EH (cell line): ENCODE measurements at places on chromosomes 6 and 20.

DNA sequence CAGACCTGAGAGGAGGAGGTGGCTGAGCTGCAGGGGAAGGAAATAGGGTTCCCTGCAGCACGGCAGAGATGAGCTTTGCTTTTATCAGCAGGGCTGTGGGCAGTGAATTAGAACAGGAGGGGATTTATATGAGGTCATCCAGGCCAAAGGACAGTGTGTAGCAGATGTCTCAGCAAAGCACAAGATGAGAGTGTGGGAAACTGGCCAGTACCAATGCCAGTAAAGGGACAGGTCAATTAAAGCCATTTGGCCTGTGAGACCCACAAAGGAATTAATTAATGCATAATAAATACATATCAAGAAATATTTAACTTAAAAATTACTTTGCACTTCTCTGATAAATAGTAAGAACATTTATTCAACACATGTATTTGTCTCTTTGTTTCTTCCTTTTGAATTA, at the start of gene DEFB119:
Gene DEFB119, minus strand, starts transcription at position 101 of the 400 bp plus-strand sequence. CDS start 107 bp downstream, outside the sequence.
- DNase-seq: no peak

- DNase-seq: no peak
These were observed 7.2 kb downstream of the CCR6 start for GRCh38 chr6:167130008-167130677.

GRCh38 chr6:97240222-97240621, 42.8 kb downstream of the MMS22L start:
- DNase-seq: peak; percentile 76

DNA sequence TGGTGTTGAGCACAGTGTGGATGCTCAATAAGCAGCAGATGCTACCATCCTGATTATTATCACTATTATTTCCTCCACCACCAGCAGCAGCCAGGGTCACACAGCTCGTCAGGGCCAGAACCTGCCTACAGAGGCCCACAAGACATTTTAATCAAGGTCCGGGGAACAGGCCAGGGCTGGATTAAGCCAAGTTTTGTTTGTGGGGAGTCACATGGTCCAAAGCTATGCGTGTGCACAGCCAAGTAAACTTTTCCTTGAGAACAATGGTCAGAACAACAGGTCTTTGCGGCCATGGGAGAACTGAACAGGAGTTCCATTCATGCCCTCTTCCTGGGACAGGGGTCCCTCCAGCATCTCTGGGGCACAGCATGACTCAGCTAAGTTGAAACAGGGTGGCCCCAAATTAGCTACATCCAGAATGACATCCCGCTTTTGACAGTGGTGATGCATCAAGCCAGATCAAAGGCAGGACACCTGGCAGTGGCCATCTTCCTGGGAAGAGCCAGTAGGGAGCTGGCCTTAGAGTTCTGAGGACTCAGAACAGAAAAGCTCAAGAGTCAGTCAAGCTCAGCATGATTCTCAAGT, 11.7 kb downstream of the SNTA1 start:
- DNase-seq: no peak

DNA sequence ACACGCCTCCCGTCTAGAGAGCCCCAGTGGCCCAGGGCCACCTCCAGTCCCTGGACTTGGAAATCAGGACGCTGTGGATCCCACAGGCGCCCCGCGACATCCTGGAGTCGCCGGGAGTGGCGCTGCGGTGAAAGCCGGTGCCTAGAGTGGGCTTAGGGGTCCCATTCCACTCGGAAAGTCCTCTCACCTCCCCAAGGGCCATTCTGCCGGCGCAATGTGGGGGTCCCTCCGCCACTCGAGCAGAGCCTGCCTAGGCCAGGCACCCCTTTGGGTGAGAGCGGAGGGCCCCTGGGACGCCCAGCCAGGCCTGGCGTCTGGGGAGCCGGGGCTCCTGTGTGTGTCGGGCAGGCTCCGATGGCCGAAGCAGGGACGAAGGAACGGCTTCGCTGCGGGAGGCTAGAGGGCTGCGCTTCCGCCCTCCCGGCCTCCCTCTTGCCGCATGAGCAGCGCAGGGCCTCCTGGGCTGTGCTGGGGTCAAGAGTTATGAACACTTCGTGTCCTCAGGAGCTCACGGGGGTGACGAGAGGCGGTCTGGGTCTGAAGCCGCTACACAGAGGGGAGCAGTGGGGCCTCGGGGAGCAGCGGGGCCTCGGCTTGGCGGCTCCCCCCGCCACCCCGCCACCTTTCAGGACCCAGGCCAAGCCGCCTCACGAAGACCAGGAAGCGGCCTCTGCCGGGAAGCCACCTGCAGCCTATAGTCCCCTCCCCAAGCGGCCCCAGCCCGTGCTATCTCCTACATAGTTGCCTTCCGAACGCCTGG, 13.6 kb downstream of the POU3F2 start:
- DNase-seq: peak; percentile 14

DNA sequence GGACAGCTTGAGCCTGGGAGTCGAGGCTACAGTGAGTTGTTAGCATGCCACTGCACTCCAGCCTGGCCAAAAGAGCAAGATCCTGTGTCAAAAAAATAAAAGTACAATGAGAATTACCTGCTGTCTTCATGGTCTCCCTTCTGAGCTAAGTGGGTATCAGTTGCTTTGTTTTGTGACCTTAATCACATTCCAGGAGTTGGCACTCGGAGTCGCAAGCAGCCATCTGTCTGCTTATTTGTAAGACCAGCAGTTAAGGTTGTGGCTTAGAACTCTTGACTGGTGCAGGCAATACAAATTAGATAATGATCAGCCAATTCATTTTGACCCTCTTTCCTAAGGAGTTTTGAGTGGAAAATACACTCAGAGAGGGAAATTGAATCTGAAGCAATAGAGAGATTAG, 114.0 kb downstream of the MYO6 start:
- DNase-seq: no peak

- DNase-seq: no peak
These were observed 170.9 kb downstream of the ARHGAP18 start for GRCh38 chr6:129539032-129539431.

- DNase-seq: no peak
These were observed 23.0 kb downstream of the BCKDHB start for GRCh38 chr6:80129485-80129884.

DNA sequence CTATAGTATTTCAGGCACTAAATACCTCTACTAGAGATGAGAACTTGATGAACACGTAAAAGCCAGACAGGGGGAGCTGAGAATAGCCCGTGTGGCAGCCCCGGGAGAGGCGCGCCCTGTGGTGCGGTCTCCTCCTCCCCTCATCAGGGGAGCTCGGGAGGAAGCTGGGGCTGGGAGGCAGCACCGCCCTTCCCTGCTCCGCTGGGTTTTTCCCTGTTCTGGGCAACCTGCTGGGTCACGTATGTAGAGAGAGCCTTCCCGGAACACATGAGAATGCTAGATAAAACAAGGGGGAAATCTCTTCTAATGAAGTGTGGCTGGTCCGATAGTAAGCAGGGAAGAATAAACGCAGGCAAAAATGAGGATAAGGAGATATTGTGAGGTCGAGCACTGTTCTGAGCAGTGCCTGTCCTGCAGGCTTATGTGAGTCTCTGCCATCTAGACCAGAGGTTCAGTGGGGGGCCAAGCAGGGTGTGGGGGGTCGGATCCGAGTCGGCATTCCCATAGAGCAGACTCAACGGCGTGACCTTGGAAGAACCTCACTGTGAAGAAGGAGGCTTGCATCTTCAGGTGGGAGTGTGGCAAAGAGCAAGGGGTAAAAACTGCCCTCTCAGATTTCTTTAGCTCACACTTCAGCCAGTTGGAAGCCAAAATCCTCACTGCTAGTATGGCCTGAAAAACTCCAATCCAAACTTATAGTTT, 13.4 kb upstream of the RPS6KA2 start:
- DNase-seq: no peak

GRCh38 chr20:16953858-16954257, 205.7 kb downstream of the OTOR start:
- no peak for DNase-seq

DNA sequence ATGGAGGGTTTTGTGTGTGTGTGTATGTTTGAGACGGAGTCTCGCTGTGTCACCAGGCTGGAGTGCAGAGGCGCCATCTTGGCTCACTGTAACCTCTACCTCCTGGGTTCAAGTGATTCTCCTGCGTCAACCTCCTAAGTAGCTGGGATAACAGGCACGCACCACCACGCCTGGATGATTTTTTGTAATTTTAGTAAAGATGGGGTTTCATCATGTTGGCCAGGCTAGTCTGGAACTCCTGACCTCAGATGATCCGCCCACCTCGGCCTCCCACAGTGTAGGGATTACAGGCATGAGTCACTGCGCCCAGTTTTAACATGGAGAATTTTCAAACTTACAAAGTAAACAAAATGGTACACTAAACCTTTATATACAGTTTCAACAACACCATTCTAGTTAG, 22.8 kb downstream of the AMD1 start:
- no peak for DNase-seq

GRCh38 chr20:53154540-53154939, 182.4 kb downstream of the TSHZ2 start:
- DNase-seq: no peak

- no peak for DNase-seq
These were observed 29.9 kb downstream of the EZR start for GRCh38 chr6:158789115-158789917.

GRCh38 chr20:50304923-50305635, 114.4 kb downstream of the CEBPB start:
- peak; percentile 98 for DNase-seq

DNA sequence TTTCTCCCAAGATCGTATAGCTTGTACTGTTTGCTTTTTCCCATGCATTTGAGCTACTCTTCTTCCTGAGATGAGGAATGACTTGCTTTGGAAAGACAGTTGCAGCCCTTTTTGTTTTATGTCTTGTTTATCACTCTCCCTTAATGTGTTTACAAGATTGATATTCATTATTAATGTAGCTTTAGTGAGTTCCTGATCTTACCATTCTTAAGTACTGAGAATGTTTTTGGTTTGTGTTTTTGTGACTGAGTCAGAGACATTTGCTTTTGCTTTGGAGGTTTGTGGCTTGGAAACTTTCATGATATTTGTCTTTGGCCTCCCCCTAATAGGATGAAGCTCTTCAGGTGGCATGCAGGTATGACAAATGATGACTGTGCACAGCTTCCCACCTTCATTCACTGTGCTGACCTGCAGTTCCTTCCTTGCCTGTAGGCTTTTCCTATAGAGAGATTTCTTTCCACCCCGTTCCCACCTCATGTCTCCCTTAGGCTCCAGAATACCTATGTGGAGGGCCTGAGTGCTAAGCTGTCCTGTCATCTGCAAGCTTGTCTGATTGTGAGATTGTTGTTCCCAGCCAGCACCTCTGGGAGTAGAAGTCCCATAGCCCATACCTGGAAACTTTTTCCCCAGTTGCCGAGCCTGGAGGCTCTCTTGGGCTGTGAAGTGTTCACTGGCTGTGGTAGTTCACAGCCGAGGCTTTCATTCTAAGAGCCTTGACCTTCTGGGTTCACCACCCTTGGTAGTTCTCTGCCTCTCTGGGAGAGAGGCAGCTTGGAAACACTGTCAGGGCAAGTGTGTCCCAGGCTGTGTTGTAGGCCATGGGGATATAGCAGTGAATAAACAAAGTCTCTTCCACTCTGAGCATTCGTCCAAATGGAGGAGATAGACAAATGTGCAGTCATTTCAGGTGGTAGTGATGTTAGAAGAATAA, 27.1 kb downstream of the CDS2 start:
- peak; percentile 12 for DNase-seq

DNA sequence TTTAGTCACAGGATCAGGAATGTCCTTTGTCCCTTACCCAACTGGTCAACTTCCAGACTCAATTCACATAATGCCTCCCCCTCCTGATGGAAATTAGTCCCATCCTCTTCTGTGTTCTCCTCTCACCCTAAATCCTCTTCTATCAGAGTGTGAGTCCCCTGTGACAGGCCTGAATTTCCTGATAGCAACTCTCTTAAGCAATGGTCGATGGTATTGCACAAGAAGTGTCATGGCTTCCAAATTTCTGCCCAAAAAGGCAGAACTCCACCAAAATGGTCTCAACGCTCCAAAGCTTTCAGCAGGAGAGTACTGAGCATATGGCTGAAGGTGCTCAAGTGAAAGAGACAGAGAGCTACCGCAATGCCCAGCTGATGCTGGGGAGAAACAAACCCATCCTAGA, 2.4 kb downstream of the PREP start:
- DNase-seq: no peak

DNA sequence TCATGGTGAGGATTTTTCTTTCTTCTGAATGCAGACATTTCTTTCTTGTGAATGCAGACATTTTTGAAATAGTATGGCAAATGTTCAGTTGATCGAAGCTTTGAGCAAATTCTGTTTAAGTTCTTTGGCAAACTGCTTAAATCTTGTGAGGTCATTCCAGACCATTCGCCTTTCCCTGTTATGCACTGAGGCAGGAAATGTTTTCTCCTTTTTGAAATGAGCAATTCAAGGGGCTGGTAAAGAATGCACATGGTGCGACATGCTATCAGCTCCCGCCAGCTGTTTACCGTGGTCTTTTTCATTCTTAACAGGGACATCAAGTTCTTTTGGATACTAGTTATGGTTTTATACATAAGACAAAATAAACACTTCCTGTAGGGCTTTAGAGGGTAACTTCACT, 112.0 kb upstream of the CCN2 start:
- peak; percentile 77 for DNase-seq

GRCh38 chr6:56766806-56767178, 124.1 kb upstream of the DST start:
- DNase-seq: peak; percentile 83

DNA sequence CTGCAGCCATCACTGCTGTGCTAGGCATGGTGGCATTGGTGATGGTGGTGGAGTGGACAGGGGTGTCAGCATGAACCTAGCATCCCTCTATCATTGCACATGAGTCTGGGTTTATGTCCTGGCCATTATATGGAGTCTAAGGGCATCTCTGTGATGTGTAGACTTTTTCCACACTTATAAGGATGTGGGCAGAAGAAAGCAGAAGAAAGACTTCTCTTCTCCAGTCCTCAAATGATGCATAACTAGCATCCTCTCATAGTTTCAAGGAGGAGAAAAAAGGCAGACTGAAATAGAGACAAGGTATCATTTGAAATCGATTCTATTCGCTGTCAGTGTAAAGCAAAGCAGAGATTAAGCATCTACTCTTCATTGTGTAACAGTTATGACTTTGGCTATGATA, 140.0 kb upstream of the ATXN1 start:
- DNase-seq: no peak

GRCh38 chr6:144185133-144185836, 35.0 kb downstream of the STX11 start:
- peak; percentile 49 for DNase-seq

DNA sequence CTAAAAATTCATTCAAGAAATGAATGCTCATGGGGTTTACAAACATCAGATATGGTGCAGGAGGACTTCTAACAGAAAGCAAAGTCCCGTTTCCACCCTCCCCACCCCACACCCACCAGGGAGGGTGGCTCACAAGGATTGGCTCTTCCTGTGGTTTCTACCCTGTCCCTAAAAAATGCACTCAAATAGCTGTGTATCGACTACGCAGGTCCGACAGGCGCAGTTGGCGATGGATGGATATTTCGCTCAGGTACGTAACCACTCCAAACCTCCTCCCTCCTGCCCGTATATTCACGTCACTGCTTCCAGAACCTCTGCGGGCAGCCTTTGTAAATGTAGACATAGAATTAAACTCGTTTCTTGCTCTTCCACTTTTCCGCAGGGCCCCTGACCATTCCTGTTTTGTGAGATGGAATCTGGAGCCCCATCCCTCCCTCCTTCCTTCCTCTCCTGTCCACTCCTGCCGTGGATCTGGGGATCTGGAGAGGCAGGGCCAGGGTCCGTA, 264.3 kb downstream of the BMP7 start:
- DNase-seq: no peak

GRCh38 chr20:18092890-18093289, 35.2 kb upstream of the OVOL2 start:
- no peak for DNase-seq
